ENCODE measurements at places on chromosomes 12 and 14.

GRCh38 chr12:106289196-106289681 lies 13.3 kb upstream of the TCP11L2 start:
- DNase-seq = no peak

DNA sequence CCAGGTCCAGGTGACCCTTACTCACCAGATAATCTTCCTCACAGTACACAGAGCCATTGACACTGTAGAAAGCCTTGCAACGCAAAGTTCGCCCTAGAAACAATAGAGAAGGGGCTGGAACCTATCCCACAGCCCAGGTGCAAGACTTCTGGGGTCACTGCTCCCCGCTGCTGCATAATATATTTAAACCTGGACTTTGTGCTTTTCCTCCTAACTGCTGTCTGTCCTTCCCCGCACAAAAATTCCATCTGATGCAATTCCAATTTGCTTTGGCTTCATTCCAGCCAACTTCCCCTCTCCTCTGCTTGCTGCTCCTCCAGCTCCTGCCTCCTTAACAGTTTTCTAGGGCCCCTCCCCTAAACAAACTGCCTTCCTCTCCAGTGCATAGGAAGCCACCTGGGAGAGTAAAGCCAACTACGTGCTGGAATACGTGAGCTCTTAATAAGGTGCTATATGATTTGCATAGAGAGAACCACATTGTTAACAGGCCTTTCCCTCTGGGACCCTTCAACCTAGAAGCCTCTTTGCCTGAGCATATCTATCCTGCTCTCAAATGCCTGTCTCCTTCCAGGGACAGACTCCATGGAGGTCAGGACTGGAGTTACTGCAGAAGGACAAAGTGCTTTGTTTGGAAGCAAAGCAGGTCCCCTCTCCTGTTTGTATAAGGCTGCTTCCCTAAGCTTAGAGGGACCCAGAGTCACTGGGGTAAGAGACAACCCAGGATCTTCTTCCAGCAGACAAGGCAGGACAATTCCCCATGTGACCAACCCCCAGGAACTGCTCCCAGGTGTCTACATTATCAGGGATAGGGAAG lies 5.5 kb downstream of the AJUBA start:
- peak; percentile 82 for DNase-seq

DNA sequence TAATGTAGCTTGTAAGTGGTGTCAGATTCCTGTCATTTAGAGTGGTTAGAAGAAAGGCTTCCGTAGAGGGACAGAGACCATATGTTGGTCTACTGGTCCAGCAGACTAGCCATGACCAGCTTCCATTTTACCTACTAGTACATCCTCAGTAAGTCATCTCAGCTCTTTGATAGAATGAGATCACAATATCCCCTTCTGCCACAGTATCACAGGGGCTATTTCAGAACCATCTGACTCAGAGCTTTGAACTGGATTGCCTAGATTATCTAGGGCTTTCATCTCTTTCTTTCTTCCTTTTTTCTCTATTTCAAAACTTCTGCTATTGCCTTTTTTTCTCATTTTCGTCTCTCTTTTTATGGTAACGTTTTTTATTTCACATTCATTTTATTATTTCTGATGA lies 4.7 kb downstream of the ZDHHC17 start:
- DNase-seq = no peak

GRCh38 chr14:59482541-59483331 lies 1.5 kb downstream of the L3HYPDH start:
- DNase-seq = peak; percentile 56

DNA sequence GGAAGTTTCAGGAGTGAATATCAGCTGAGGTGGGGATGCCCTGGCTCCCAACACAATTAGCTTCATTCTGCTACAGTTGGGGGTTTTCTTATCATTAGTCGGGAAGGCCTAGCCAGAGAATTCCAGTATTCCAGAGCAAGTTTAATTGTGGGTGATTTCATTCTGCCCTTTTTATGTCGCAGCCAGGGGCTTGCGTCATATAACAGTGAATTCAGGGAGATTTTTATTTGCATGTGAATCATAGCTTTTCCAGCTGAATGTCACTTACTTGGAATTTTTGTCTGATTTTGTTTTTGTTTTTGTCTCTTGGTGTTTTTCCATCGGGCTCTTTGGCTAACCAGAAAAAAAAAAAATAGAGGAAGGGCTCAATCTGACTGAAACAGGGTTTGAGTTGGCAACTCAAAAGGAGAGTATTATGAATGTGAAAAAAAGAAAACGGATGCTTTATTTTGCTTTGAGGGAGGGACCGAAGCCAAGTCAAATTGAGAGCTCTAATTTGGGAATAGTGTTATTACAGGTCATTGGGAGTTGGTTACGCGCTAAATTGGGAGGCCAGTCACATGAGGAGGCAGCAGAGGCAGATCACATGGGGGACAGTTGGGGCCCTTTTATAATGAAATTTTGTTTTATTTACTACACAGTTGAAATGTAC lies 119.4 kb downstream of the SAMD4A start:
- no peak for DNase-seq

- no peak for DNase-seq
Measured at GRCh38 chr14:72625689-72626088, 268.2 kb downstream of the DPF3 start.

GRCh38 chr14:54424479-54424901 lies 16.7 kb downstream of the CNIH1 start:
- no peak for DNase-seq

GRCh38 chr12:25420116-25420515 lies 133.0 kb downstream of the LMNTD1 start:
- no peak for DNase-seq

- no peak for DNase-seq
Measured at GRCh38 chr12:94555687-94556086, 94.7 kb downstream of the TMCC3 start.

GRCh38 chr14:61403411-61403810 lies 82.0 kb downstream of the PRKCH start:
- DNase-seq = no peak

GRCh38 chr14:91373591-91374254 lies 43.9 kb downstream of the CCDC88C start:
- DNase-seq = no peak

DNA sequence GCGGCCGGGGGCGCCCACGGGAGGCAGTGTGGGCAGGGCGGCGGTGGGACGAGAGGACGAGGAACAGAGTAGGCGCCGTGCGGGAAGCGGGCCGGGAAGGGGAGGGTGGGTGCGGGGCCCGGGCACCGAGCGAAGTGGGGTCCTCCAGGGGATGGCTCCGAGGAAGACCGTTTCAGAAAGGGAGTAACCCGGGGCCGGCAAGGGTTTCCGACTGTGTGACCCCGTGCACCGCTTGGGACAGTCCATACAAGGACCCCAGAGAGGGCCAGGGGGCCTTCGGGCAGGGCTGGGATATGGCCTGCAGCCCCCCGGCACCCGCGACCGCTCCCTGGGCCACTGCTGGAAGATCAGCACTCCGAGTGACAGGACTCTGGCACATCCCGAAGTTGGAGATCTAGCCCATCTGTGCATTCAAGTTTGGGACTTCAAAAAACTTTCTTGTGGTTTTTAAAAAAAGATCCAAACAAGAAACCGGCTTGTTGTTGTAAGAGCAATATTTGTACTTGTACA lies 448 bp downstream of the TSPAN9 start:
- no peak for DNase-seq

GRCh38 chr14:55052269-55052930 lies 953 bp downstream of the MAPK1IP1L start:
- peak; percentile 91 for DNase-seq

GRCh38 chr12:67638694-67639093 lies 9.9 kb upstream of the DYRK2 start:
- DNase-seq = no peak

- peak; percentile 85 for DNase-seq
Measured at GRCh38 chr14:84864548-84865271, 665.2 kb upstream of the FLRT2 start.

DNA sequence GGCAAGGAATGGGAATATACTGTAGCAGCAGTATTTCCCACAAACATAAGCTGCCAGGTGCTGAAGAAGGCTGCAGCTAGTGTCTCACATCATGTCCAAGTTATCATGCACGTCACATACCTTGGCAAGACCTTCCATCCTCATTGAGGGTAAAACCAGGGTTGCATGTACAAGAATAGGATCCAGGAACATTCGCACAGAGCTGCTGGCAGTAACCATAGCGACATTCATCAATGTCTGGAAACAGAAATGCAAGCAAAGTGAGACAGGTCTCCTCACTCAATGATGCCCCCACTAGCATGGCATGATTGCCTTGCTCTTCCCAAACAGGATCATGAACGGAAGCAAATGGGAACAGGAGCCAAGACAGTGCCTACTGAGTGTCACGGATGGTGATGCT lies 23.8 kb upstream of the TC2N start:
- DNase-seq = no peak

DNA sequence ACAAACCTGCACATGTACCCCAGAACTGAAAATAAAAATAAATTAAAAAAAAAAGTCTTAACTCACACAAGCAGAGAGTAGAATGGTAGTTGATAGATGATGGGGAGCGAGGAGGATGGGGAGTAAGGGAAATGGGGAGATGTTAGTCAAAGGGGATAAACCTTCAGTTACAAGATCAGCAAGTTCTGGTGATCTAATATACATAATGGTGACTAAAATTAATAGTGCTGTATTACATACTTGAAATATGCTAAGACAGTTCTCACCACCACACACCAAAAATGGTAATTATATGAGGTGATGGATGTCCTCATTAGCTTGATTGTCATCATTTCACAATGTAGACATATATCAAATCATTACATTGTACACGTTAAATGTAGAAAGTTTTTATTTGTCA lies 3.2 kb upstream of the C12orf42 start:
- DNase-seq = no peak

DNA sequence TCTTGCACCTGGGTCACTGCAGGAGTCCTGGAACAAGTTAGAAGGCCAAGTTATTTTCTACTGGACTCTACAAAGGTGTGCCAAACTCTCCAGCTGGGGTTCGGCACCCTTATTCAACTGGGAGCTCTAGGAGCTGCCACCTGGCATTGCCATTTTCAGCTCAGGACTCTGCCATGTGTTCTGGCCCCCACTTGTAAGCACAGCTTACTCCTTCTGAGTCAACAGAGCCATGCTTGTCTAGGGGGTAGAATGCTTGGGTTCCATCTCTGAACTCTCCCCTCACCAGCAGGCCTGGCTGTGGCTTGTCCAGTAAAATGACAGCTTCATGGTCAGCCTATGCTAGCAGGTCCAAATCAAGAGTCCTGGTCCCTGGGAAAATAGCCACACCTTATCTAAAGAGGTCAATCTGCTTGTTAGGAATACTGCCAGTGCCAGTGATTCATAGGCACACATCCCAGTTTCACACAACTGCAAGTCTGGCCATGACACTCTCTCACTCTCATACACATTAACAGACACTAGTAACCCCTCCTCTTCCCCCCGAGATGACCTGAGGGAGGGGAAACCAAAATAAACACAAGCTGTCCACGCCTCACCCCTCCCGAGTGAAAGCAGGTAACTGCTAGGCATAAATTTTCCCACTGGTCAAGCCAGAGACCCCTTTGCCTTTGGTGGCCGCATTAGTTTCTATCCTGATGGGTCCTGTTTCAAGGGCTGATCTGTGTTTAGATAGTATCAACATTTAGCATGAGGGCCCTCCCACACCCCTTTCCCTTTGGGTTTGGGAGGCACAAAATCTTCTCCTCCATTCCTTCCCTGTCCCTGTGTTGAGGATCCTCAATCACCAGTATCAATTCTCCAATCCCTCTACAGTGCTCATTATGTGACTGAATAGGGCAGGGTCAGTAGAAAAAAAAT lies 182.3 kb upstream of the GZMB start:
- DNase-seq = no peak

- no peak for DNase-seq
Measured at GRCh38 chr14:26929361-26929760, 331.5 kb upstream of the NOVA1 start.

DNA sequence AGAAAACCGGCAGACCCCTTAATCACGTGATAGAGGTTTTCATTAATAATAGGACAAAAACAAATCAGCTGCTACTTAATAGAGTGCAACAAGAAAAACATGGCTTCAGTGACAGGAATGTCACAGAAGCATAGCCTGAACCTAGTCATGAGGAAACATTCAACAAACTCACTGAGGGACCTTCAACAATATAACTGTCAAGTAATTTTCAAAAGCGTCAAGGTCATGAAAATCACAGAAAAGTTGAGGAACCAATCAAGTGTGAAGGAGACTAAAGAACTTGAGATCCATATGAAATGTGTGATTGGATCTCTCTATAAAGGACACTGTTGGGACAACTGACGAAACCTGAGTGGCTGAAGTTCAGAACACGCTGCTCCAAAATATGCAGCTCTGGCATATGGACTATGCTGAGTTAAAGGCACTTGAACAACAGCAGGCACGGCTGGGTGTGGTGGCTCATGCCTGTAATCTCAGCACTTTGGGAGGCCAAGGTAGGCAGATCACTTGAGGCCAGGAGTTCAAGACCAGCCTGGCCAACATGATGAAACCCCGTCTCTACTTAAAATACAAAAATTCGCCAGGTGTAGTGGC lies 16.3 kb downstream of the NDUFA12 start:
- DNase-seq = no peak

DNA sequence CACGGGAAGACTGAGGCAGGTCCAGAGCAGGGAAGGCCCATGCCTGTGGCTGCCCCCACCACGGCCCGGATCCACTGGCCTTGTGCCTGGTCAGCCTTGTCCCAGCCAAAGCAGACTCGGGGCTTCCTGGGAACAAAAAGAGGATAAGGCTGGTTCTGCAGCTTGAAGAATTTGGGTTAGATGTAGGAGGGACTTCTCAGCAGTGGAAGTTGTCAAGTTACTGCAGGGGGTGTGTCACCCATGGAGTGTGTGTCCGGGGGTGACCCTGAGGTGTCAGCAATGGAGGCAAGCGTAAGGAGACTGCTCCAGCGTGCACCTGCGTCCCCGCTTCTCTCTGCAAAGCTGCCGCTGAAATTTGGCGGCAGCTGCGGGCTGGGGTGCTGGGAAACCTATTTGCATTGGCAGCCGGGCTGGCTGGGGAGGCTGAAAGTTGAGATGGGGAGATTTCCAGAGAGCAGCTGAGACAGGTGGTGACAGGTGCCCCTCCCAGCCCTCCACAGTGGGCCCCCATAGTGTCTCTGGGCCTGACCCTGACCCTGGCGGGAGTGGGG lies 12.5 kb upstream of the TNFAIP2 start:
- no peak for DNase-seq

GRCh38 chr14:51865953-51866747 lies 5.7 kb downstream of the GNG2 start:
- no peak for DNase-seq

DNA sequence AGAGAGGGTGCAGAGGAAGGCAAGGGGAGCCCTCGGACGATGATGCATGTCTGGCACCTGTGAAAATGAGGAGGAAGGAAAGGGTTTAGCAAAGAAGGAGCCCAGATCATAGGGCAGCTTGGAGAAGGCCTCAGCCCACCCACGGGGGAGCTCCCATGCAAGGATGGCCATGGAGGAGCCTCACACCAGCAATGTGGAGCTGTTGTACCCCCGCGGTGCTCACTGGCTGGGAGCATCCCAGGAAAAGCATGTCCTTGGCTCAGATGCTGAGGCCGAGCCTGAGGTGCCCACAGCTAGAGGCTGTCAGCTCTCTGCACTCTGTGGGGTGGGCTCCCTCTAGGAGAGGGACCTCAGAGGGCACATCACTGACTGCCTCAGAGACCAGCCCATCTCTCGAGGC lies 622.6 kb downstream of the AACS start:
- no peak for DNase-seq

All from DMS79 treated with DMSO at 0.1 percent for 48 hours (cell line).